ENCODE measurements at places on chromosomes 7 and 10. TPM values are rescaled to one million over a fixed set of nuclear protein-coding genes. Genes with fewer than 3 reads are reported as not detected.

DNA sequence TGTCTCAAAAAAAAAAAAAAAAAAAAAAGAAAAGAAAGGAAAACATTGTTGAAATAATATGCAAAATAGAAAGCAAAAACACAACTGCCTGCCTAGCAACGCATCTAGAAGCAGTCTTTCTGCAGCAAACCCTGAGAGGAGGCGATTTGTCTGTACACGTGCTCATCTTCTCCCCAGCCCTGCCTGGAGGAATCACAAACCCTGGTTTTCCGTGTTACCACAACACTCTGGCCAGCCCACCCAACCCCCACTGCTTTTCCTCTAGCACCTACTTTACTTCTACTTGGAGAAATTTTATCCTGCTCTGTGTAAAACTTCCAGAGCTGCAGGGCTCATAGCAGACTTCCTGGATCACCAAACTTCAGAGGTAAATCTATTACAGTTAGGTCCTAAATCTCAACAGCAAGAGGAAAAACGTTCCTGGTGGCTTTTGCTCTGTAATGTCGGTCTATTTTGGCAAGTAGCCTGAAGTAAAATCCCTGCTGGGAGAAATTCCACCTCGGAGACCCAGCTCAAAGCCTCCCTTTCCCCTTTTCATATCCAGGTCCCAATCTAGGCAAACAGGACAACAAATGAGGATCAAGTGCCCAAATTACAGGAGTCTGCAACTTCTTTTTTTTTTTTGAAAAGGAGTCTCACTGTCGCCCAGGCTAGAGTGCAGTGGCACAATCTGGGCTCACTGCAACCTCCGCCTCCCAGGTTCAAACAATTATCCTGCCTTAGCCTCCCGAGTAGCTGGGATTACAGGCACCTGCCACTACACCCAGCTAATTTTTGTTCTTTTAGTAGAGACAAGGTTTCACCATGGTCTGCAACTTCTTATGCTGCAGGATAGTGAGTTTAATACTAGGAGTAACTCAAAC lies 91.6 kb downstream of the DNMBP start:
- no peak for DNase-seq

- DNase-seq: no peak
Measured at GRCh38 chr10:3935933-3936359, 150.9 kb upstream of the KLF6 start.

Gene PAPSS2
- total RNA-seq: 23.8 TPM

GRCh38 chr10:126400641-126401040 lies 12.4 kb upstream of the ADAM12 start:
- no peak for DNase-seq

- DNase-seq: no peak
Measured at GRCh38 chr10:48457949-48458661, 146.8 kb downstream of the ARHGAP22 start.

- DNase-seq: no peak
Measured at GRCh38 chr10:68096913-68097516, 12.3 kb upstream of the MYPN start.

Gene ZNF804B
- total RNA-seq: 0.07 TPM

DNA sequence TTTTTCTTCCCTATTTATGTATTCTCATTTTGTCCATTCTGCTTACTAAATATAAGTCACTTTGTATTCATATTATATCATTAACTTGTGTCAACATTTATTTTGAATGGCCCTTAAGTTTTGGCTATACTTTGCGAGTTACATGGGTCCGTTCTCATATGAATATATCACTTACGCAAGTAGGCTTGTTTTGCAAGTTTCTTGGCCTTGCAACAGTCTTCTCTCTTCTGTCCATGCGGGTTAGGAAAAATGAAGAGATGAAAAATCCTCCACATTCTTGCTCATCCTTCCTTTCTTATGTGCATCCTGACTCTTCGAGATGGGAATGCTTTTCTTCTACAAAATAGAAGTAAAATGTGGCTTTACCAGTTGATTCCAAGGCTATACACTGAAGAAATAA lies 82.8 kb downstream of the GPR158 start:
- no peak for DNase-seq

GRCh38 chr10:110274072-110274627 lies 30.6 kb downstream of the SMNDC1 start:
- DNase-seq: no peak

- no peak for DNase-seq
Measured at GRCh38 chr7:68280931-68281330, 1284.3 kb downstream of the TYW1 start.

DNA sequence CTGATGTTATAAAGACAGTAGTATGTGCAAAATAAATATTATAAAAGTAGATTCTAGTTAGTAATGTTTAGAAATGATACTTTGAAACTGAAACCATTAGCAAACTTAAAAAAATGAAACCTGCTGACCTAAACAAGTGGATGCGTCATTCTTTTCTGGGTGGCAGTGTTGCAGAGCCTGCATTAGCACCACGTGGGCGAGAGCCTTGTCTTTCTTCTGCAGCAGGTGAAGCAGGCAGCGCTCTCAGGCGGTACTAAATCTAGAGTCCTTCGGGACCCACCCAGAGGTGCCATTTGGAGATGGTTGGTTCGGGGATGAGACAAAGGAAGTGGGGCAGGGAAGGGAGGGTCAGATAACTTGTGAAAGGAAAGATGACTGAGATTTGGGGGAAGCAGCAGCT lies 759.1 kb upstream of the IGFBP3 start:
- DNase-seq: no peak

Gene PNLIPRP2
- total RNA-seq: 1.2 TPM

Gene TFAM
- total RNA-seq: 64.8 TPM

- DNase-seq: no peak
Measured at GRCh38 chr7:128264477-128264876, 23.4 kb downstream of the LEP start.

DNA sequence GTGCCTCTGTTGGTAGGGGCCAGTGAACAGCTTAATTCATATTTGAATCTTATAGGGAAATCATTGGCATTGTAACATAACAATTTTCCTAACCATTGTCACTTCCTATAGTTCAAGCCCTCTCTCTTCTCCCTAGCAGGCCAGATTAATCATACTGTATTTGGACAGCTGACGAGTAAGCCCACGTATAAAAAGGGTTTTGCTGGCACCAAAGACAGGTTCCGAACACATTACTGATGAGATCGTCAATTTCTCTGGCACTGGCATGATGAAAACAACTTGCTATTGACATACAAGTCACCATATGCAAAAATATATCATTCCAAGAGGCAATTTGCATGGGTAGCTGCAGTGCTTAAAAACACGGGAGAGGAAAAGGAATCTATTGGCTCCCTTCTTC lies 891.1 kb upstream of the AUTS2 start:
- DNase-seq: no peak

DNA sequence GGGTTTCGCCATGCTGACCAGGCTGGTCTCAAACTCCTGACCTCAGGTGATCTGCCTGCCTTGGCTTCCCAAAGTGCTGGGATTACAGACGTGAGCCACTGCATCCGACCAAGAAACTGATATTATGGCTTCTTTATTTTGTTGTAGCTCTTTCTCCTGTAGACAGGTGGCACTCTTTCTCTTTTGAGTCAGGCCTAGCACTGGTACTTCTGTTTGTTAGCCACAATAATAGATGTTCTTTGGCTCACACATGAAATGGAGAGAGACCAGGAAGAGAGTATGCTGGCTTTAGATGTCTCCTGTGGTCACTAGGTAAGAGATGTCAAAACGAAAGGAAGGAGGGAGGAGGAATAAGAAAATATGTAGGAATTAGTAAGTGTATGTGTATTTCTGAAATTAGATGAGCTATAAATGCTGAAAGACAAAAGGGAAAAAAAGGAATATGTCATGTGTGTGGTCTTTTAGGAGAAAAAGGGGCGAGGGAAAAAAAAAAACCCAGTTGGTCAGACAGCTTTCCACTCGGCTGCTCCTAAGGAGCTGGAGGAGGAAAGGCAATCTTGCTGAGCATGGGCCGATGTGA lies 78.7 kb downstream of the CLEC2L start:
- no peak for DNase-seq

GRCh38 chr10:34205452-34205851 lies 609.6 kb downstream of the PARD3 start:
- DNase-seq: no peak

DNA sequence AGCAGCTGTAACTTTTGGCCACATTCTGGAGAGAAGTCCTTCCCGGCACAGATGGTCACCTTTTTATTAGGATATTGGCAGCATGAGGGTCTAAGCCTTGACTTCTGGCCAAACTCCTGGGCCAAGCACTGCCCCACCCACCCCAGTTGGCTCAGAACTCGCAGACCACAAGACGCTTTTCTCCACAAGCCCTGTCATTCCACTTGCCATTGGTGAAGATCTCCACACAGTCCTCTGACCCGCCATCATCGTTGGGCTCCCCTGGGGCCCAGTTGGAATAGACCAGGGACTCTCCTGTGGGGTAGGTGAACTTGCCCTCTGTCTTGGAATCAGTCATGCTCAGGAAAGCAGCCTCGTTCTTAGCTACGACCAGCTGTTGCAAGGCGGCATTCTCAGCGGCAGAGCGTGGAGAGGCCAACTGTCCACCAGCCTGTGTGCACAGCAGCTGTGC lies 11.2 kb downstream of the SFTPD start:
- DNase-seq: peak; percentile 51

- DNase-seq: no peak
Measured at GRCh38 chr10:63376560-63377304, 89.0 kb downstream of the JMJD1C start.

Gene TWIST1
- 121 TPM for total RNA-seq

Gene URGCP
- total RNA-seq: 28.2 TPM

- DNase-seq: no peak
Measured at GRCh38 chr7:35754741-35755140, 46.1 kb upstream of the SEPTIN7 start.

DNA sequence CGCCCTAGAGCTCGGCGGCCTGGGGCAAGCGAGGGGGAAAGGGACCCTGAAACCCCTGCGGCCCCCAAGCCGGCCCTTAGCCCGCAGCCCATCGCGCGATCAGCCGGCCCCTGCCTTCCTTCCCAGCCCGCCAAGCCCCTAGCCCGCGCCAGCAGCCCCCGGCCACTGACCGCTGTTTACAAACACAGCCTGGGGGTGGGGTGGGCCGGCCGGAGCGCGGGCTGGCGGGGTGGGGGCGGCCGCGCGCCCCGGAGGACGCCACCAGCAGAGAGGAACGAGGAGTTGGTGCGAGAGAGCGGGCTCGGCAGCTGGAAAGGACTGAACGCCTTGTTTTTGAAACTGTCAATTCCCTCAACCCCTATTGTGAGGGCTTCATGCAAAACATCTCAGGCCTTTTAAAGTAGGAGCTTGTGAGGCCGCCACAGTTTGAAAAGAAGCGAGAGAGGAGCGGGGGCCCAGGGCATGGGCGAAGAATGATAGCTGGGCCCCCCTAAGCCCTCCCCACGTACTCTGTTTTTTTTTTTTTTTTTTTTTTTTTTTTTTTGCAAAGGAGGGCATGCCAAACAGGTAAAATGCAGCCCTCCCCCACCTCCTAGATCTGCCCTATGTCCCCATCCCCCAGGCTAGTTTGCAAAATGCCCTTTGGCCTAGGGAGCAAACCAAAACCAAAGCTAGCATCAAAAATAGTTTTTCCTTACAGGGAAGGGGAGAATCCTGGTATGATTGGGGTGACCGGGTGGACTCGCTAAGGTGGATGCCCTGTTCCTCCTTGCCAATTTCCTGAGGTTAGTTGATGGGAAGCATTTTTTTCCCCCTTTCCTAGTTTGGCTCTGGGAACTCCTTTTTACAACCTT lies 15.0 kb downstream of the SKIDA1 start:
- no peak for DNase-seq

DNA sequence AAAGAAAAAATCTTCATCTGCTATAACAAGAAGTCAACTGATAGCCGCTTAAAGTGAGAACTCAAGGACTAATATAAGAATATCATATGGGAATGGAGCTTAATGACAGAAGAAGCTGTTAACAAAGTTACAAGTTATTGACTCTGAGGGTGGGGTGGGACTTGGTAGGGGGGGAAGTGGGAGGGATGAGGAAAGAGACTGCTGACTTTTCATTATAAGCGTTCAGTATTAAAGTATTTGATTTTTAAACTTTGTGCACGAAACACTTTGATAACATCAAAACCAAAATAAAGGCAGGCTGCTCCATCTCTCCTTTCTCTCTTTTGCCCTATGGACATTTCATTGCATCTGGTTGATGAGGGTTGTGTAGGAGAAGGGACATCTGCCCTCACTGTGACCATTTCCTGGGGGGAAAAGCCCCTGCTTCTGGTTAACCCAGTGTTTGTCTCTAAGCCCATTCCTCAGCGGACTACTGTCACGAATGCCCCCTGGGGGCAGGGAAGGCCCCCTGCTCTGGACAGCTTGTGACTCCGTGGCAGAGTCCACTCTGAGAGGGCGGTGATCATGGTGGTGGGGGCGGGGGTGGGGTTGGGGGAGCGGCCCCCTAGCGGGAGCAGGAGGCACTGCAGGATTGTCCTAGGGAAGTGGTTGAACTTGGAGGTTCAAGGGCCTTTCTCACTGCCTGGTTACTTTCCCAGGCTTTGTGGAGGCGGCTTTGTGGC lies 17.4 kb downstream of the SLC13A4 start:
- DNase-seq: no peak

DNA sequence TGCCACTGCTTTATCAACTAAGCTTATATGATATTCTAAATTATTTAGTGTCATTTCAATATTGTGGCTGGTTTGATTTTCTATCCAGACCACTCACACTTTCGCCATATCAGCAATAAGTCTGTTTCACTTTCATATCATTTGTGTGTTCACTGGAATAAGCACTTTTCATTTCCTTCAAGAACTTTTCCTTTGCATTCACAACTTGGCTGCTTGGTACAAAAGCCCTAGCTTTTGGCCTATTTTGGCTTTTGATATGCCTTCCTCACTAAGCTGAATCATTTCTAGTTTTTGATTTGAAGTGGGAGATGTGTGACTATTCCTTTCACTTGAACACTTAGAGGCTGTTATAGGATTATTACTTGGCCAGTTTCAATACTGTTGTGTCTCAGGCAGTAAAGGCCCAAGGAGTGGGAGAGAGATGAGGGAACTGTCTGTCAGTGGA lies 120.9 kb upstream of the NAMPT start:
- no peak for DNase-seq

Gene C7orf57
- 0.36 TPM for total RNA-seq

Gene SNX10
- 1.8 TPM for total RNA-seq

GRCh38 chr7:50151001-50151400 lies 58.0 kb upstream of the ZPBP start:
- no peak for DNase-seq

DNA sequence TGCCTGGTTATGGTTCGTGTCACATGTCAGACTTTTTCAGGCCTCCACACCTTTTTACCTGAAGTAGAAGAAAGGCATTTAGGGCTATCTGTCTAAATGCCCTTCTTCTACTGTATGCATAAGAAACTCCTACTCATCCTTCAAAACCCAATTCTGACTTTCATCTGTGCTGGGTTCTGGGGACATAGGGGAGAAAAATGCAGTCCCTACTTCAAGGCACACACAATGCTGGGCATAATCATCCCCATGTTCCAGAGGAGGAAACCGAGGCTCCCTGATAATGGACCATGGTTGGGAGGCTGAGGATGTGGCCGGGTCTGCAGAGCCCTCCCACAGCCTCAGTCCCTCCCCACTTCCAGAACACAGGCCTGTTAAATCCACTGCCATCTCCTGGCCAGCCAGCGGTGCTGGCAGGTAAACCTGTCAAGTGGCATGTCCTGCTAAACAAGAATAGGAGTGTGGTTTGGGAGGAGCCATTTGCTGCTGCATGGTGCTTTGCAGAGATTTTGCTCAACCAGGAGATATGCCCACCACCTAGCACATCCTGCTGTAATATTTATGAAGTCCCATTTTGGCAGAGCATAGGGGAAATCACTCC lies 32.0 kb downstream of the GRID1 start:
- DNase-seq: no peak

GRCh38 chr7:2282185-2282751 lies 32.0 kb downstream of the SNX8 start:
- no peak for DNase-seq

- DNase-seq: no peak
Measured at GRCh38 chr7:106039486-106040060, 72.5 kb downstream of the SYPL1 start.

GRCh38 chr7:16695621-16696237 lies 49.7 kb downstream of the BZW2 start:
- no peak for DNase-seq

All from type B pancreatic cell (in vitro differentiated cells).